ENCODE measurements at places on chromosomes 2 and 18.

DNA sequence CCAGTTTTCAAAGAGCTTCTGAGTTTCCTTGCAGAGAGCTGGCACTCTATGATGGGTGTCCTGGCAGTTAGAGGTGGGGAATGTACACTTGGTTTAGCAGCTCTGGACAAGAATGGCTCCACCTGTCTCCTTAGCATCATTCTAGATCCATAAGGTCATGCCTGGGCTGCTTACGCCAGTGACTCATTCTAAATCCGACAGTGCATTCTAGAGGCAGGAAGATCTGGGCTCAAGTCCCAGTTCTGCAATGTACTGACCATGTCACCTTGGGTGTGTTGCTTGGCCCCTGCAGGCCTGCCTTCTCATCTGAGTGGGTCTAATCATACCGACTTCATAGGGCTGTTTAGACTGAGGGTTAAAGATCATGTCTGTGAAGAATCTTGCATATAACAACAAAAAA, 46.5 kb downstream of the PTGR3 start:
- DNase-seq = no peak
- no peaks in the 10 kb centered on the region for H3K36me3 ChIP-seq
- H3K27ac ChIP-seq = no peak overlapping the region
- H3K27me3 ChIP-seq = no peaks in the 10 kb centered on the region
- H3K4me3 ChIP-seq = no peak overlapping the region

DNA sequence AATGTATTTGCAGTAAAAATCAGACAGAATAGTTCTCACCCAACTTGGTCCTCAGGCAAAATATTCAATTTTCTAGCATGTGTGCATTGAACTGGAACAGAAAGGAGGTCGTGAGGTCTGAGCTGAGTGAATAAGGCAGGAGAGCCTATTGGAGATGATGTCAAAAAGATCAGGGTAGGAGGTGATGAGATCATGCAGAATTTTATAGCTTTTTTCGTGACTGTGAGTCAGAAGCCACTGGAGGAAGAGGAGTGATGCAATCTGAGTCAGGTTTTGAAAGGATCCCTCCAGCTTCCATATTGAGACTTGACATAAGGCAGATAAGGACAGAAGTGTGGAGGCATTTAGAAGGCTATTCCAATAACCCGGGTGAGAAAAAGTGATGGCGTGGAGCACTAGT, 299.5 kb upstream of the SOX11 start:
- no peaks in the 10 kb centered on the region for H3K36me3 ChIP-seq
- H3K27me3 ChIP-seq = no peaks in the 10 kb centered on the region
- no peak for DNase-seq
- H3K27ac ChIP-seq = no peak overlapping the region
- H3K4me3 ChIP-seq = no peak overlapping the region

DNA sequence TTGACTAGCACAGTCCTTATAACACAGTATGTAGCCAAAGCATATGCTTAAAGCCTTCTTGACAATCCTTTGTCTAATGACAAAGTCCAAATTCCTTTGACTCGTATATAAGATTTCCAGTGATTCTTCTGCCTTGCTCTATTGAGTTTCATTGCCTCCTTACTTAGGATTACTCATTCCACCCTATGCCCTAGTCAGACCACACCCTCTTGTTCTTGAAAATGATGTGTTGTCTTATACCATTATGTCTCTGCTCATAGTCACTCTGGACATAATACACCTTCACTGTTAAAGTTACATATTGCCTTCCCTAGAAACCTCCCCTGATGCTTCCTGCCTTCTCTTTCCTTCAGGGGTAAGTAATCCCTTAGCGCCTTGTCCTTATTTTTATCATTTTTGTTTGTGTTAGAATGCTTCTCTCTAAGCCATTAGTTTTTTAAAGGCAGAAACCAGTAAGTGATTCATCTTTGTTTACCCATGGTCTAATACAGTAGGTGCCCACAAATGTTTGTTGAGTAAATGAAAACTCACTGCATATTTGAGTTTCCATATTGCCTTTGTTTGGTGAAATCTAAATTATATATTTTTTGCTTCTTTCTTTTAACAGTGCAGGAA, 19.3 kb downstream of the GPD2 start:
- no peak overlapping the region for H3K27ac ChIP-seq
- DNase-seq = no peak
- no peaks in the 10 kb centered on the region for H3K27me3 ChIP-seq
- H3K4me1 ChIP-seq = no peaks in the 10 kb centered on the region
- H3K36me3 ChIP-seq = no peaks in the 10 kb centered on the region

- peaks cover under 1% of the 10 kb centered on the region for H3K27me3 ChIP-seq
- no peak overlapping the region for H3K27ac ChIP-seq
Measured at GRCh38 chr18:36467614-36468013, 170.1 kb downstream of the FHOD3 start.

DNA sequence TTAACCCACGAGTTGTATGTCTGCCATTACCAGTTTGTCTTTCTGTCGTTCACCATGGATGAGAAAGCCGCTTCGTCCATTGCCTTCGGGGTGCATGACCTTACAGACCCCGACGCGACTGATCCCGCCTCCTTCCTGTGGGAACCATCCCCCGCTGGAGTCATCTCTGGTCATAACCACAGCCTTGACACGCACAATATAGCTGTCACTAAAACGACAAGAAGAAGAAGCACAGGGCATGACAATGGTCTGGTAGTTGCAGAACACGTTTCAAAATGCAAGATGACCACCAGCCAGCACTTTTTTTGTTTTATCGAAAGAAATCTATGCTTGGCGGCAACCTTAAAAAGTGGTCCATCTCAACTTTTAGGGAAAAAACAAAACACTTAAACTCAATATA, 87.7 kb downstream of the SPRED2 start:
- peaks cover 5% of the 10 kb centered on the region for H3K4me1 ChIP-seq
- no peak overlapping the region for H3K27ac ChIP-seq
- H3K4me3 ChIP-seq = no peak overlapping the region
- DNase-seq = no peak
- H3K36me3 ChIP-seq = peaks cover 5% of the 10 kb centered on the region

- H3K27me3 ChIP-seq = no peaks in the 10 kb centered on the region
- no peaks in the 10 kb centered on the region for H3K4me1 ChIP-seq
- peaks cover 3% of the 10 kb centered on the region for H3K36me3 ChIP-seq
- no peak overlapping the region for H3K27ac ChIP-seq
- no peak for DNase-seq
Measured at GRCh38 chr2:186518945-186519344, 32.9 kb downstream of the ZC3H15 start.
